NCI-H510A treated with DMSO at 0.1 percent for 48 hours (cell line): ENCODE measurements at places on chromosomes 12 and 14.
A peak's percentile ranks its signal among the peaks of the same experiment; 100 is the strongest.

GRCh38 chr14:37023875-37024565, 148.4 kb downstream of the SLC25A21 start:
- DNase-seq = no peak

GRCh38 chr12:67241482-67241881, 27.7 kb upstream of the CAND1 start:
- no peak for DNase-seq

DNA sequence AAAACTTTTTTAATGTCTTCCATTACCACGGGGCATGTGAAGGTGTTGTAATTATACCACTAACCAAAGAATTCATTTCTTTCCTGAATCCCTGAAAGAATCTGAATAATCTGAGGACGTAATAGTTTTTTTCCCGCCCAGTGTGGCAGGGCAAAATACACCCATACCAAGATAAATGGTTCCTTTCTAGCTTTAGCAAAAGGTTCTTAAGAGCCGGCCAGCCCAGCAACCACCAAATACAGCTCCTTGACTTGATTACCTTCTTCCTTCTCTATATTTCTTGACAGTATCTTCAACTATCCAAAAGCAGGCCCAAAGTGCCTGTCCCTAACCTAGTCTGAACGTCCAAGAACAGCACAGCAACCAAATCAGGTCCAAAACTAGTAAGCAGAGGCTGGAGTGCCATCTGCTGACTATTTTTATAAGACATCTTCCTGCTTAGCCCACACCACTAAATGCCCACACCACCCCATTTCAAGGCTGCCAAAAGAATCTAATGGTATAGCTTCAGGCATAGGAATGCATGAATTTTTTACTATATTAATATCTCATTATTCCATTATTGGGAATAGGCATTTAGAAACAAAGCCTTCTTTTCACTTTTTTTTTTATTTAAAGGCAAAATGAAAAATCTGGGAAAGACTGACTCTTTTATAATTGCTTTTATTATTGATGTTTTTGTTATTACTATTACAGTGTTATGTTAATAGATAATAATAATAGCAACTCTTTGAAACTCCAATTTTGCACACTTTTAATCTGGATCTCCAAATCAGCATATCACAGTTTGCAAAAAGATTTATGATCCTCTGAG, 524.4 kb downstream of the MED13L start:
- peak; percentile 87 for DNase-seq

GRCh38 chr12:53204351-53204750, 2.7 kb downstream of the ITGB7 start:
- DNase-seq = no peak

GRCh38 chr12:70177631-70178030, 65.6 kb upstream of the CNOT2 start:
- no peak for DNase-seq

DNA sequence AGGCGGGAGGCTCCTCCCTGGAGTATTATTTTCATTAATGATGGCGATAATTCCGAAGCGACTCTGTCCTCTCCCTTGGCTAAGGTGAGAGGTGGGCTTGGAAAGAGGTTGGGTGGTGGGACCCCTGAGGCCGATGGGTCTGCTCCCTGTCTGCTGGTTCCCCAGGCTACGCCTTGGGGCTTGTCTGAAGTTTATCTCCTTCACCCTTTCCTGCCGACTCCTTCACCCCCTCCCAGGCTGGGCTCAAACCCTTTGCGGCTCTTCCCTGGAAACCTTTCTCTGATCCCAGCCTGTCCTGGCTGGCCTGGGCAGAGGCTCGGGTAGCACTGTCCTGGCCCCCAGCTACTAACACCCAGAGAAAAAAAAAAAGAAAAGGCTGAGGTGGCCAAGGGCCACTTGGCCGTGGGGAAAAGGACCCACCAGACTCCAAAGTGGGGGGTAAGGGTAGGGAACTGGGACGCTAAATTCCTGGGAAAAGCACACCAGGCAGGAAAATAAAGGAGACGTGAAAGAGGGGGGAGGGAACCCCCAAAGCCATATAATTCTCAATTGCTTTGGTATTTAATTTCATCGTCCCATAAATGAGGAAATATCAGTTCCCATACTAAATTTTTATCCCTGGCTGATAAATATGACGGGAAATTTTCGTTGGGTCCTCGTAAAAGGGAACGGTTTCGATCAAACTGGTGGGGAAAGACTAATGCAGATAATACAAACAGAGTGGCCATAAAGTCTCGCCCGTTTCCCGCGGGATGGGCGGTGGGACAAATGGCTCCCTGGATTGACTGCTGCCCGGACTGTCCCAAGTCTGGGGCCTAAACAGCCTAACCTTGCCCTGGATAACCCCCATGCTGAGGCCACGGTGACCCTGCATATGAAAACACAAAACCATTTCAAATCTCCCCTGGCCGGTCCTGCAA, 2.0 kb upstream of the HOXC10 start:
- no peak for DNase-seq

DNA sequence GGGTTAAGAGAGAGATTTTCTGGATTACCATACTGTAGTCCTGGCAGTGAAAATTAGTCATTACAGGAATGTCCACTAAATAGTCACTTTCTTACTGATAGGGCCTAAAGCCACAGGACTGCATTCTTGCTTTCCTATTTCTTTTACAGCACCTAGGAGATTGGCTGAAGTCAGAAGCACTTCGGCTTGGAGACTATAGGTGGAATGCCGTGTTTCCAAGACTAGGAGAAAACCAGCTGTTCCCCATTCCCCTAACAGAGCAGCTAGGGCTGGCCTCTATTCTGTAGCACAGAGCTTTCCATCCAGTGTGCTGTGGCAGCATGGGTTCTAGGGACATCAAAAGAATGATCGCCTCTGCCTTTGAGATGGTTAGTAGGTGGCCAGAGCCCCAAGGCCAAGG, 15.1 kb downstream of the PIGH start:
- no peak for DNase-seq

DNA sequence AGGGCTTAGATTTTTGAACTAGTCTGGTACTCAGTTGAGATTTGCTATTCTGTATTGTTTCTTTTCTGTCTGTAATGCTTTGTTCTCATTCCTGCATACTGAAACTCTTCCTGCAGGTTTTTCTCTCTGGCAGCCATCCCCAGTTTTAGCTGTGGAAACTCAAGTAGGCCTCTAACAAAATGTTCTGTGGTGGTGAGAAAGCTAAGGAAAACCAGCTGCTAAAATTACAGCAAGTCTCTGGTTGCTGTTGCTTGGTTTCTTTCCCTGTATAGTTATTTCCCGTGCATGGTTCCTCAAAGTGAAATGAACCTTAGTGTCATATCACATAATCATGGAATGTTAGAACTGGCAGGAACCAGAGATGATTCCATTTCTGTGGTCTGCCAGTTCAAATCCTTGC, 442.5 kb downstream of the NRXN3 start:
- no peak for DNase-seq

DNA sequence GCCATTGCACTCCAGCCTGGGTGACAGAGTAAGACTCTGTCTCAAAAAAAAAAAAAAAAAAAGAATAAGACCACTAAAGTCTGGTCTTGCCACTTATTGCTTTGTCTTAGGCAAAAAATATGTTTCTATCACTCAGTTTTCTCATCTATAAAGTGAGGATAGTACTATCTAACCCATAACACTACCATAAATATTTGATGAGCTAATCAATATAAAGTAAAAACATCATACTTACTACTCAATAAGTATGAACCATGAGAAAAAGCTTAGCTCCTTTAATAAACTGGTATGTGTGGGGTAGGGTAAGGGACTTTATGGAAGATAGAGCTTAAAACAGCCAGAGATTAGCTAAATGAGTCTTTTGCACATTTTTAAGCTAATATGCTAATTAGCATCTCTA, 85.5 kb downstream of the GXYLT1 start:
- DNase-seq = no peak

DNA sequence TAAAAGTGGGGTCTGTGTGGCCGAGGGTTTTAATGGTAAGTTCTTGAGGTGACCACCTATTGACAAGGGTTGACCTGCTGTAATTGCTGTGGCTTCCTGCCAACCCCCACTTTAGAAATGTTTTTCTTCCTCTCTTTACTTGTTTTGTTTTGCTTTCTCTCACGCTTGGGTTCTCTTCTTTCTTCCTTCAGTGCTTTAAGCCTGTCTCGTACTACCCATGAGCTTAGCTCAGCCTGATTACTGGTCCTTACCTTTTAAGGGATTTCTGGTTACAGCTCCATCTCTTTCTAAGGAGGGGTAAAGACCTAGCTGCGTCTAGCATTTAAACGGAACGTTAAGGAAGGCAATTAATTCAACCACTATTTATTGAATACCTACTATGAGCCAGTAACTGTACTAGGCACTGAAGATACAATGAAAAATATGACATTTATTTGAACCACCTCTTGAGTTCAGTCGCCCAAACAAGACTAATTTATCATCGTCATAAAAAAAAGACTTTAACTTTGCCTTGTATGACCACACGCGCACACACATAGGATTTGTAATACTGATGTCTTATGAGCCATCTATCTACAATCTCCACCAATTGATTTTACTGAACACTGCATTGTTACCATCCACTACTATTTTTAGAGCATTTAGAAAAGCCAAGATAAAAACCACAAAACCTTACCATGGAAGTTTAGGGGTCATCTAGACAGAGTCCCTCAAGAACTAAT, 888 bp upstream of the PPP1R12A start:
- peak; percentile 88 for DNase-seq

DNA sequence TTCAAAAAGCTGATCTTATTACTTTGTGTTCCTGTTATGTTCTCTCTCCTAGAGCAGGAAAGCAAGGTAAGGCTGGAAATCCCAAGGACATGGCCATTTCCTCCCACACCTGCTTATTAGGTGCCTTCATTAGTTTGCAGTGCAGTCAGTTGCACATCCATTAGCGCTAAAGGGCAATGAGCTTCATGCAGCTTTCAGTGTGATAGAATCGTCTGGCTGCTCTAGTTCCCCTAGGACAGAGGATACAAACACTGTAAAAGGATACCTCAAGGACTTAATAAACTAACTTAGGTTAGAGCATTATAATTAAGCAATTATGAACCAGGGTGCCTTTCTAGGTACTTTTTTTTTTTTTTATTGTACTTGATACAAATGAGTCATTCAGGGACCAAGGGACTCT, 21.1 kb downstream of the TMEM117 start:
- no peak for DNase-seq

GRCh38 chr14:70658899-70659298, 17.2 kb downstream of the TTC9 start:
- DNase-seq = no peak

DNA sequence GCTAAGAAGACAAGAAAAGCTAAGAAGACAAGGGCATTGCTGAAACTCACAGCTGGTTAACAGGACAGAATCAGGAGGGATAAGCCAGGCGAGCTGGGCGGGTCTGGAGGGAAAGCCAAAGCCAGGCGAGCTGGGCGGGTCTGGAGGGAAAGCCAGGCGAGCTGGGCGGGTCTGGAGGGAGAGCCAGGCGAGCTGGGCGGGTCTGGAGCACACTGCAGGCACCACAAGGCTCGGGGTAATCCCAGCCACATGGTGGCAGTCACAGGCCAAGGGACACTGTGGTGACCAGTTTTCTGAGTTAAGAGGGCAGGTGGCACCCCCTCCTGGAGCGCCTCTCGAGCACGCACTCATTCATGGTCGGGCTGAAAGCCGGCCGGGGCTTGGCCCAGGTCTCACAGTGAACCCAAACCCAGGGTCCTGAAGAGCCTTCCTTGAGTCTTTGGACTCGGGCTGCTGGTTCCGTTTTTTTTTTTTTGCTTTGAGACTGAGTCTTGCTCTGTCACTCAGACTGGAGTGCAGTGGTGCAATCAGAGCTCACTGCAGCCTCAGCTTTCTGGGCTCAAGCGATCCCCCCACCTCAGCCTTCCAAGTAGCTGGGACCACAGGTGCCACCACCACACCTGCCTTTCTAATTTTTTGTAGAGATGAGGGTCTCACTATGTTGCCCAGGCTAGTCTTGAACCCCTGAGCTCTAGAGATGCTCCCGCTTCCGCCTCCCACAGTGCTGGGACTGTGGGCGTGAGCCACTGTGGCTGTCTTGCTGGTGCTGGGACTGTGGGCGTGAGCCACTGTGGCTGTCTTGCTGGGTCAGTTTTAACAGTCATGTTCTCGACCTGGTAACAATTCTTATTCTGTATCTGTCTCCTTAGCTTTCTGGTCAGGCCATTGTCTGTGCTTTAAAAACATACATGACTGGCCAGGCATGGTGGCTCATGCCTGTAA, 40.2 kb downstream of the HSP90AA1 start:
- peak; percentile 79 for DNase-seq

- DNase-seq = no peak
Observed at GRCh38 chr12:7395950-7396349, 48.0 kb downstream of the CD163L1 start.

GRCh38 chr12:53190108-53190729, 9.5 kb upstream of the CSAD start:
- peak; percentile 55 for DNase-seq

- no peak for DNase-seq
Observed at GRCh38 chr12:116577154-116577561, 18.0 kb downstream of the MAP1LC3B2 start.

- no peak for DNase-seq
Observed at GRCh38 chr14:103890052-103890371, 38.2 kb upstream of the TDRD9 start.

DNA sequence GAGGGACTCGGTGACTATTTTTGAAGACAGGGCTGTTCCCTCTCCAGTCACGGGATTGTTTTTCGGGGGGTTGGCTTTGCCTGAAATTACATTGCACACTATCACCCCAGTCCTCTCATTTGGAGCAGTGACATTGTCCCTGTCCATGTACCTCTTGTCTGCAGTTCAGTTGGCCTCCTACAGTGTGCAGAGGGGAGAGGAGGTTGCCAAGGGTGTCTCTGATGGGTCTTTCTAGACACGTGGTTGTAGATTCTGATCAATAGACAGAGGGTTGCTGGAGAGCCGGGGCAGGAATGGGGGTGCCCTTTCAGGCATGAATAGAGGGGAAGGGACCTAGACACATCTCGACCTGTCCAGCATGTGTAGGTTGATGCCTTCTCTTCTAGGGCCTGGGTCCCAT, 1.2 kb downstream of the TMEM120B start:
- DNase-seq = no peak

DNA sequence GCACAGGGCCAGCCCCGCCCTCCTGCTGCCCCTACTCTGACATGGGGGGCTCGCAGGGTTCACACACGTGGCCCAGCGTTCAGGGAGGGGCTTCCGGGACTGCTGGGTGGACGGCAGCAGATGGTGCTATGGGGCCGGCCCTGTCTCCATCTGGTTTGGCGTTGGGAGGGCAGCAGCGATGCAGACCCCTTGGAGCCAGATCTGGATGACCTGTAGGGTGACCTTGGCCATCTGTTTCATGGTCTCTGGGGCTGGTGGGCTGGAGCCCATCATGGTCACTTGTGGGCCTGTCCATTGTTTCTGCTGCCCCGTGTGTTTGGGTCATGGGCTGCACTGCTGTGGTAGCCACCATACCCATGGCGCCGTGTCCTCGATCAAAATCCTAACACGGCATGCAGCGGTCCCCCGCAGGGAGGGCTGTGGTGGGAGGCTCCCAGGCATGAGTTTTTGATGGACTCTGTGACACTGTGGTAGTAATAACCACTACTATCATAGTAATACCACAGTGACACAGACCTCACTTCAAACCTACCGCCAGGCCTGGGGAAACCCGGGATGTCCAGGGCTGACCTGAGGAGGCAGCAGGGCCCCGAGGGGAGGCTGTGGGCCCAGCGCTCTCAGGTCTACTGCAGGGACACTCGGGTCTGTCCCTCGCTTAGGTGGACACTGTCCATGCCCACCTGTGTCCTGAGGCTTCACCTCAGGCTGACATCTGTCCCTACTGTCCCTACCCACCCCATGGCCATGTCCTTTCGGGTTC, 359.4 kb downstream of the TMEM121 start:
- DNase-seq = no peak

GRCh38 chr14:76719666-76720065, 41.6 kb upstream of the VASH1 start:
- DNase-seq = no peak

GRCh38 chr12:132077322-132078100, 66.6 kb downstream of the DDX51 start:
- DNase-seq = no peak
